ENCODE measurements at places on chromosomes 11 and 22.

- peak; percentile 19 for DNase-seq
Observed at GRCh38 chr22:19473578-19473977, 5.4 kb downstream of the UFD1 start.

DNA sequence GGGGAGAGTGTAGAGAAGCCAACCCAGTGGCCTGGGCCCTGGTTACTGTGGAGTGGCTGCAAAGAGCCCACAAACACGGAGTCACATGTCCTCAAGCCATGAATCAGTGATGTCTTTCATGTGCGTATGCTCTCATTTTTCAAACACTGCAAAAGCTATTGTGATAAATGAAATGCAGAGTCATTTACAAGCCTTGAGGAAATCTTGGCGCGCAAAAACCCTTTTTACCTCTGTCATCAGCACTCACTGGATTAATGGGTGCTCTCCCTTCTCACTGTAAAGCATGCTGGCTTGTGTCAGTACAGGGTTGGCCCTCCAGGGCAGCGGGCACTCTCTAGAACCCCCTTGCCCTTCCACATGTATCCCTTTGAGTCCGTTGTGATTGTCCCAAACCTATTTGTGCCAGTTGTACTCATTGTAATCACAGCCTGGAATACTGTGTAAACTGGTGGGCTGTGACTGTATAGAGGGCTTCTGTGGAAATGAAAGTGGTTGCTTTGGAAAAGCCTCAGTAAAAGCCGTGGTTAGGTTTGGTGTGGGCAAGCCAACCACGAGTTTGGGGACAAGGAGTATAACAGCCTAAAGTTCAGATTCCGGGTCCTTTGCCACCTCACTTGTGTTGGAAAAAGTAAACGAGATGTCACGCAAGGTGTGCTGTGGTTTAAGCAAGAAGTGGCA lies 10.4 kb downstream of the GNAZ start:
- DNase-seq: no peak

- DNase-seq: peak; percentile 67
Observed at GRCh38 chr11:69008737-69009440, 4.2 kb downstream of the MRGPRF start.

DNA sequence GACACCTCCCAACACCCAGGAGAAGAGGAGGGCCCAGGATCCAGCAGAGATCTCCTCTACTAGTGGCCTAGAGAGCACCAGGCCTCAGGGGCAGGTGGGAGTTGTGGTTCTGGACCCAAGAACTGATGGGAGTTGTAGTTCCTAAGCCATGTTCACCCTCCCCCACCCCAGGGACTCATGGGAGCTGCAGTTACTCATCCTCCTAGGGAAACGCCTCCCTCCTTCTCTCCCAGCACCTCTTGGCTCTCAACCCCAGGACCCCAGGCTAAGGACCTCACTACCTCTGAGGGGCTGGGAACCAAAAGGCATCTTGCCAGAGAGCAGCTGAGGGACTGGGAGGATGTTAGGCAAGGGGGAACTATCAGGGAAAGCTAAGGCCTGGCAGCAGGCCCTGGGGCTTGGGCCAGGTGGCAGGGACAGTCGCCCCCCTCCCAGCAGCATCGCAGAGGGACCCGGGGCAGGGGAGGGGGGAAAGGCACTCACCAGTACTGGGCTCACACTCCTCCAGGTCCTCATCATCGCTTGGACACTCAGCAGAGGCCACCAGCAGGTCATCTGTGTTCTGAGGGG lies 28.9 kb downstream of the SLC22A12 start:
- peak; percentile 55 for DNase-seq

GRCh38 chr11:76810151-76810853 lies 27.1 kb downstream of the TSKU start:
- peak; percentile 82 for DNase-seq

DNA sequence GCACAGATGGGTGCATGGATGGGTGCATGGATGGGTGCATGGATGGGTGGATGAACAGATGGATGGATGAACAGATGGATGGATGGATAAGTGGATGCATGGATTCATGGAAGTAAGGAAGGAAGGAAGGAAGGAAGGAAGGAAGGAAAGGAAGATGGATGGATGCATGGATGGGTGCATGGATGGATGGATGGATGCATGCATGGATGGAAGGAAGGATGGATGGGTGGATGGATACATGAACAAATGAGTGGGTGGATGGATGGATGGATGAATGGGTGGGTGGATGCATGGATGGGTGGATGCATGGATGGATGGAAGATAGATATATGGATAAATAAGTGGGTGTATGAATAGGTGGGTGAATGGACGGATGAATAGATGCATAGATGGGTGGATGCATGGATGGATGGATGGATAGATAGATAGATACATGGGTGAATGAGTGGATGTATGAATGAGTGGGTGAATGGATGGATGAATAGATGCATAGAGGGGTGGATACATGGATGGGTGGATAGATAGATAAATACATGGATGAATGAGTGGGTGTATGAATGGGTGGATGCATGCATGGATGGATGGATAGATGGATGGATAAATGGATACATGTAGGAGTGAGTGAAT lies 32.5 kb downstream of the IGF2 start:
- no peak for DNase-seq

GRCh38 chr11:94336033-94336432 lies 31.7 kb downstream of the IZUMO1R start:
- DNase-seq: no peak

DNA sequence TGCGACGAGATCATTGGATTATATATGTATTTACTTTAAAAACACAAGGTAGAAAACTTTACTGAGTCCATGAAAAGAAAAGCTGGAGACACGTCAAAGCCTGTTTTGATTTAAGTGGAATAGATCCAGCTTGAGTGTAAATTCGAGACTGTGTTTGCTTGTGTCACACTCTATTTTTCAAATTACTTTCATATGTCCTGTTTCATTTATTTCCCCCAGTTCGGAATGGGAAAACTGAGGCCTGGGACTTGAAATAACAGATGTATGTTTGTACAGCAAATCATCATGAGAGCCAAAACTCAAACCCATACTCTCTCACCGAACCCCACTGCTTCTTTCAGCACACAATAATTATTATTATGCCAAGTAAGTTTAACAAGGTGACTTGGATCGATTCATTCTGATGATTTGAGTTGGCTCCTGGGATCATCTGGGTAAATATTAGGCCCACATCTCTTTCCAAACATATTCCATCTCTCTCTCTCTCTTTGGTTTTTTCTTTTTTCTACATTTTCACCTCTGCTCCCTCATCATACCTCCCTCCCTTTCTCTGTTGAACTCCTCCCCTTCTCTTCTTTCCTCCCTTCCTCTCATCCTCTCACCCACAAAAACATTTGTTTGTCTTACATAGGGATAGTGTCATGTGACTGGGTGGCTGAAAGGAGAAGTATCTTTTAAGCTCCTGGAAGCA lies 21.2 kb downstream of the FZD4 start:
- DNase-seq: no peak

DNA sequence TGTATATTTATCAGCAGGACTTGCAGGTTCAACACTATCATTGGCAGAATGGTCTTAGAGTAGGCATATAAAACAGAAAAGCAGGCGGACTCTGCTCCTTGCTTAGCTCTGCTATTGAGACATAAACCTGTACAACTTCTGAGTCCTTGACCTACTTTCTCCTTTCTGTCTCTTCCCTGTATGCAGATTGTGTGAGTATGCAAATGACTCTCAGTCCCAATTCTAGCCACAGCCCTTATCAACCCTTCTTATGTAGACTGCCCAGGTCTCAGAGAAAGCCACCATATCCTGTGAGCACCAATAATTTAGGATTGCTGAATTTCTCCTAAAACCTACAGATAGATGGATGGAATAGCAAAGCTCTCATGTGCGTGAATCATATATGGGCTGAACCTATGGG lies 367.6 kb upstream of the DDI1 start:
- DNase-seq: no peak

DNA sequence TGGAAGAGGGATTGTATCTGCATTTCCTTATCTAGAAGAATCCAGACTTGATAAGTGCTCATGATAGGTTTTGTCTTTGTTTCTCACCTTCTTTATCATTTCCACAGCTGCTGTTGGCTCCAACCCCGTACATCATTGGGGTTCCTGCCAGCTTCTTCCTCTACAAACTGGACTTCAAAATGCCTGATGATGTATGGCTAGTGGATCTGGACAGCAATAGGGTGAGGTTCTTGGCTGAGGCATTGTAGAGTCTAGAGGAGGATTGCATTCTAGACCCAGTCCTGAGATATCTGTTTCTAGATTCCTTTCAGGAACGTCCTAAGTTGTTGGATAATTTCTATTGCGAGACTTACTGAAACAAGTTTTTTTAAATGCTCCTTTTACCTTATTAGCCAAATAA lies 8.1 kb downstream of the MADD start:
- DNase-seq: no peak

GRCh38 chr22:39264349-39265038 lies 19.7 kb upstream of the PDGFB start:
- DNase-seq: no peak

DNA sequence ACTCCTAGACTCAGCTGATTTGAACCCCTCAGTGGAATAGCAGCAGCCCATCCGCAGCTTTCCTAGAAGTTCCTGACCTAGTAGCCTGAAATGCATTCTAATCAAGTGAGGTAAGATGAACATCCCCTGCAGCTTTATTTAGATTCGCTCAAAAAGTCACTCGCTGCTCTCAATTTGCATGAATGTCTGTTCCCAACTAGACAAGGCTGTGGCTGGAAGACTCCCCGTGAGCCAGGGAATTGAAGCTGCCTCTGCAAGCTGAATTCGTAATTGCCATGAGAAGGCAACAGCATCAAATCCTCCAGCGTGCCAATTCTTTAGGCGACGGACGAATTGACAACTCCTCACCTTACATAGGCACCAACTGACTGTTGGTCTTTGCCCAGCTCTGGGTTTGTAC lies 17.1 kb upstream of the SCN3B start:
- no peak for DNase-seq

DNA sequence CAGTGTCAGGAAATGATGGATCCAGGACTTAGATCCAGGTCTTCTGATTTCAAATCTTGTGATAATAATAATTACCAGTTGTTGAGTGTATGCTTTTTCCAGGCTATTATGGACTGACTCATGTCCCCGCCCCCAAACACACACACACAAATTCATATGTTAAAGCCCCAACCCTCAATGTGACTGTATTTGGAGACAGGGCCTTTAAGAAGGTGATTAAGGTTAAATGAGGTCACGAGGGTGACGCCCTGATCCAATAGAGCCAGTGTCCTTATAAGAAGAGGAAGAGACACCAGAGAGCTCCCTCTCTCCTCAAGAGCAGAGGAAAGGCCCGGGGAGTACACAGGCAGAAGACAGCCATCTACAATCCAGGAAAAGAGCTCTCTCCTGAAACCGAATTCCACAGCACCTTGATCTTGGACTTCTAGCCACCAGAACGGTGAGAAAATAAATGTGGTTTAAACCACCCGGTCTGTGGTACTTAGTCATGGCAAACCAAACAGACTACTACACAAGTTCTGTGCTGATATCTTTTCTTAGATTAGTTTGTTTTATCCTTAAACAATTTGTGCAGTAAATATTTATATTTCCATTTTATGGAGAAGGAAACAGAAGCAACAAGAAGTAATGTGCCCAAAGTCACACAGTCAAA lies 8.2 kb downstream of the TMPRSS5 start:
- no peak for DNase-seq

- no peak for DNase-seq
Observed at GRCh38 chr22:31814942-31815341, 61.1 kb downstream of the DEPDC5 start.

DNA sequence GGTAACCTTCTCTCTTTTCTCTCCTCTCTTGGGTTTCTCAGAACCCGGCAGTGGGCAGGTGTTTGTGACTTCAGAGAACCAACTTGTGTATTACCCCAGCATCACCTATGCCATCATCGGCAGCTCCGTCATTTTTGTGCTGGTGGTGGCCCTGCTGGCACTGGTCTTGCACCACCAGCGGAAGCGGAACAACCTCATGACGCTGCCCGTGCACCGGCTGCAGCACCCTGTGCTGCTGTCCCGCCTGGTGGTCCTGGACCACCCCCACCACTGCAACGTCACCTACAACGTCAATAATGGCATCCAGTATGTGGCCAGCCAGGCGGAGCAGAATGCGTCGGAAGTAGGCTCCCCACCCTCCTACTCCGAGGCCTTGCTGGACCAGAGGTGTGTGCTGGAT lies 62.2 kb downstream of the COMMD9 start:
- DNase-seq: no peak

- DNase-seq: peak; percentile 36
Observed at GRCh38 chr22:24753914-24754313, 20.6 kb downstream of the PIWIL3 start.

DNA sequence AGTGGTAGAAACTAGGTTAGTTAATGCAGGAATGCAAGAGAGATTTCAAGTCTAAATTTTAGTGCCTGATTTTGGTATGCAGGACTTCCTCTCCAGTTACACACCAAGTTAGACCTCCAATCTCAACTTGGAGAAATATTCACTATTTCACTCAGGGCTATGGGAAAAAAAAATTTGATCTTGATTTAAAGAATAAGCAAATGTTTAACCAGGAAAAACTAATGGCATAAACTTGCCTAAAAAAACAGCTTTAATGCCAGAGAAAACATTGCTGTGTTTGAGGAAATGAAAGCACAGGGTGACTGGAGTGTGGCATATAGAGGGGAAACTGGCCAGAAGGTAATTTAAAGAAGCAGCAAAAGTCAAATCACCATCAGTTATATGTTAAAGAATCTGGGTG lies 575.4 kb upstream of the LRRC4C start:
- no peak for DNase-seq

- DNase-seq: peak; percentile 72
Observed at GRCh38 chr11:9662273-9662672, 1.6 kb upstream of the SWAP70 start.

GRCh38 chr22:40679964-40680818 lies 907 bp downstream of the MCHR1 start:
- DNase-seq: no peak

GRCh38 chr11:44437122-44437521 lies 127.2 kb upstream of the ALX4 start:
- DNase-seq: no peak

DNA sequence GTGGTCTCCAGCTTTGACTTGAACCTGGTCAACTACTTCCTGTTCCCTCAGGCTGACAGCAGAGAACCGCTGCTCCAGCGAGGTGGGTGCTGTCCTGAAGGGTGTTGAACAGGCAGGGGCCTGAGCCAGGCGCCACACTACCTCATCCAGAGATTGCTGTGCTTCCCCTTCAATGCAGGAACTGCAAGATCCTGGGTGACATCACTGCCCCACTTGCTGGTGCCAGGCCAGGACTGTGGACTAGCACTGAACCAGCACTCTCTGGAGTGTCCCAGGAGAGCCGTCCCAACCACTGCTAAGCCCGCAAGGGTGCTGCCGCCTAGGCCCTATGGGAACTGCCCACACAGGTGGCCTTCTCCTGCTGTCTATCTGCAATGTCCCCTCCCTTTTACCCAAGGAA lies 51.7 kb downstream of the GAB4 start:
- no peak for DNase-seq

GRCh38 chr11:73320763-73321603 lies 12.9 kb downstream of the ARHGEF17 start:
- no peak for DNase-seq

GRCh38 chr22:28171115-28171514 lies 252.1 kb upstream of the PITPNB start:
- no peak for DNase-seq
